Spinal cord (tissue), 10 donors: ENCODE measurements at places on chromosomes 5 and 9. TPM values are rescaled to one million over a fixed set of nuclear protein-coding genes. Genes with fewer than 3 reads are reported as not detected.
A peak's percentile ranks its signal among the peaks of the same experiment; 100 is the strongest.

DNA sequence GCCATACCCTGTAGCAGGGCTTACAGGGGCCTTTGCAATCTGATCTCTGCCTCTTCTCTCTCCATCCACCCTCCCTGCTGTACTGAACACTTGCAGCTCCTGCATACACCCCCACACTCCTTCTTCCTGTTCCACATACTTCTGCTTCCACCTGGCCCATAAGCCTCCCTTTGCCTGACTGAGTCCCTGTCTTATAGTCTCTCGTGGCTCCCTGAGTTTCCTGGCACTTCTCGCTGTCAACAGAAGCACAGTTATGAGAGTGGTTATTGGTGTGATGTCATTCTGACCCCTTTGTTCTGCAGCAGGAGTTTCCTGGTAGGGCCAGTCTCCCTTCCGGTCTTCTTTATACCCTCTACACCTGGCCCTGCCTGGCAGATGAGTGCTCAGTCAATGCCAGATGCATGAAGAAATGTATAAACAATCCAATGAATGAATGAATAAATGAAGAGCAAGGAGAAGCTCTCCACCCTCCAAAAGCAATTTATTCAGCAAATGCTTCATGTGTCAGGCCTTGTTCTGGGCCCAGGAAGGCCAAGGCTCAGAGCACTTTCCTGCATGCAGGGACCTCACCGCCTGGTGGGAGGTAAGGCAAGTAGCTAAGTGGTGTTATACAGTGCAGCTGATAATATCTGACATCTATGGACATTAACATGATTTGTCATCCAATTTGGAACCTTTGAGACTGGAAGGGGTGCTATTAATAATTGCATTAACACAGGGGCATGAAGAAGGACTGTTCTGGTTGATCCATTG lies 20.5 kb upstream of the CSF1R start:
- H3K27me3 ChIP-seq: no peaks in the 10 kb centered on the region
- H3K4me3 ChIP-seq: no peak overlapping the region
- no peak overlapping the region for H3K27ac ChIP-seq
- DNase-seq: no peak

Gene DPYSL3
- 624 TPM for polyA plus RNA-seq

DNA sequence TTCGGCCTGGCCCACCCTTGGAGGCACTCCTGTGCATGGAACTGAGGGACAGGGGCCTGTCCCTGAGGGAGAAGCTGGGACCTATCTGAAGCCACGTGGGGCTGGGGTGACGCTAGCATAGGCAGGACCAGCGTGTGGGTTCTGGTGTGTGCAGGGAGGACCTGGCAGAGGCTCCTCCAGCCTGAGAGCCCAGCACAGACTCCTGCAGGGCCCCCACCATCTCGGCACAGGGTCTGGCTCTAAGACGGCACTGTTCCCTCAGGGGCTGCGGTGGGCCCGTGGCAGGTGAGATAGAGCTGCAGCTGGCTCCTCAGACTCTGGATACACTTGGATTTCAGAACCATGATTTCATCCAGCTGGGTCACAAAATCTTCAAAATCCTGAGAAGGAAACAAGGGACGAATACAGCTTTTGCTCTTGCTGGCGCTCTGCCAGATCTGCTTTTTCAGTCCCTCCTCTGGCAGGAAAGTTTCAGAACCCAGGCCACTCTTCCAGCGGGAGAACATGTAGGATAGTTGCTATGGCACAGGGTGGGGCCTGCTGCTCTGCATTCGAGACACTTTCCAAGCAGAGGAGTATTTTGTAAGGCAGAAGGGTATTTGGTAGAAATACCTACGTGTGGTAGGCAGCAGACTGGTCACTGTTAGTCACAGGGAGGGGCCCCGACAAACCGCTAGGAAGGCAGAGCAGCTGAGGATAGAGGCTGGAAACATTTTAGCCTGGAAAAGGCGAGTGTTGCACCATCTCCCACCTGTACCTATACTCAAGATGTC lies 74.7 kb downstream of the KIF24 start:
- DNase-seq: no peak
- H3K4me1 ChIP-seq: peaks cover 63% of the 10 kb centered on the region
- no peaks in the 10 kb centered on the region for H3K27me3 ChIP-seq
- H3K4me3 ChIP-seq: no peak overlapping the region
- peaks cover 70% of the 10 kb centered on the region for H3K36me3 ChIP-seq

DNA sequence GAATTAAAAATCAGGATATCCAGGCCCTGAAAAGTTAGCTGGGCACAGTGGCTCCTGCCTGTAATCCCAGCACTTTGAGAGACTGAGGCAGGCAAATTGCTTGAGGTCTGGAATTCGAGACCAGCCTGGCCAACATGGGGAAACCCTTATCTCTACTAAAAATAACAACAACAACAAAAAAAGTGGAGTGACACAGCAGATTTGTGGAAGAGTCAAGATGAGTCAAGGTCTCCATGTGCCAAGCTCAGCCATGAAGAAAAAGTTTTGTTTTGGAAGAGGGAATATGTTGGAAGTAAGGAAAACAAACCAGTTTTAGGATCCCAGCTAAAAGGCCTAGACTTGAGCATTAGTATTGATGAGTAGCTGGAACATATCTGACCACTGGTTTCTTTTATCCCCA lies 14.7 kb downstream of the LRRC70 start:
- no peaks in the 10 kb centered on the region for H3K36me3 ChIP-seq
- no peak overlapping the region for H3K27ac ChIP-seq
- DNase-seq: no peak
- no peaks in the 10 kb centered on the region for H3K4me1 ChIP-seq
- H3K4me3 ChIP-seq: no peak overlapping the region

Gene DELE1
- polyA plus RNA-seq: 72.2 TPM

GRCh38 chr9:94718936-94719335 lies 7.6 kb upstream of the AOPEP start:
- DNase-seq: no peak
- no peaks in the 10 kb centered on the region for H3K36me3 ChIP-seq
- no peaks in the 10 kb centered on the region for H3K27me3 ChIP-seq
- no peaks in the 10 kb centered on the region for H3K4me1 ChIP-seq
- H3K4me3 ChIP-seq: no peak overlapping the region
- no peak overlapping the region for H3K27ac ChIP-seq

Gene LCP2
- polyA plus RNA-seq: 6.0 TPM

- peaks cover 37% of the 10 kb centered on the region for H3K4me1 ChIP-seq
- H3K27me3 ChIP-seq: no peaks in the 10 kb centered on the region
- no peak overlapping the region for H3K4me3 ChIP-seq
- no peaks in the 10 kb centered on the region for H3K36me3 ChIP-seq
- H3K27ac ChIP-seq: no peak overlapping the region
Measured at GRCh38 chr5:173646692-173647091, 30.2 kb upstream of the BOD1 start.

GRCh38 chr9:121785673-121786542 lies 134.5 kb downstream of the DAB2IP start:
- peaks cover 55% of the 10 kb centered on the region for H3K36me3 ChIP-seq
- H3K27ac ChIP-seq: no peak overlapping the region
- H3K4me3 ChIP-seq: no peak overlapping the region
- DNase-seq: no peak
- H3K4me1 ChIP-seq: peaks cover 46% of the 10 kb centered on the region

GRCh38 chr9:35976726-35977125 lies 18.8 kb upstream of the OR2S2 start:
- H3K27ac ChIP-seq: no peak overlapping the region
- no peaks in the 10 kb centered on the region for H3K4me1 ChIP-seq
- DNase-seq: no peak
- H3K4me3 ChIP-seq: no peak overlapping the region
- peaks cover 2% of the 10 kb centered on the region for H3K27me3 ChIP-seq
- no peaks in the 10 kb centered on the region for H3K36me3 ChIP-seq

Gene CCL21
- polyA plus RNA-seq: 0.18 TPM

GRCh38 chr9:136978073-136978864 lies 965 bp downstream of the PTGDS start:
- no peak for DNase-seq
- H3K4me1 ChIP-seq: peaks cover 52% of the 10 kb centered on the region
- H3K27me3 ChIP-seq: peaks cover 5% of the 10 kb centered on the region
- peak overlapping the region; percentile 46 for H3K4me3 ChIP-seq

Gene FGD3
- 15.3 TPM for polyA plus RNA-seq

DNA sequence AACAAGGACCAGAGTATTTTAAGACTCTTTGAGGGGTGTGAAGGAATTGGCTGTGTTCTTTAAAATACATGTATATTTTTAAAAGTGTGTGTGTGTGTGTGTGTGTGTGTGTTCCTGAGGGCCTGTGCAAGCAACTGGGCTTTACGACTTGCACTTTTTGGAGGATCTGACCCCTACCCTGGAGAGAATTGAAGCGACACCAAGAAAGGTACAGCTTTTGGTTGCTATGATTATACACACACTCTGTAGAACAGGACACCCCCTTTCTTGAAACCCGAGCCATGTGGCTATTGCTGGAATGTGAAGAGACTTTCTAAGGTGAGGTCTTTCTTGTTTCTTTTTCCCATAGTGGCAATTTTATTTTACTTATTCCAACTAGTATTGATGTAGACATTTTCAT lies 988 bp downstream of the SHISAL2B start:
- DNase-seq: no peak
- peaks cover 14% of the 10 kb centered on the region for H3K4me1 ChIP-seq
- no peak overlapping the region for H3K4me3 ChIP-seq
- no peaks in the 10 kb centered on the region for H3K36me3 ChIP-seq

GRCh38 chr9:18865542-18865941 lies 167.5 kb downstream of the SAXO1 start:
- no peaks in the 10 kb centered on the region for H3K36me3 ChIP-seq
- peaks cover 11% of the 10 kb centered on the region for H3K4me1 ChIP-seq
- H3K27ac ChIP-seq: no peak overlapping the region
- no peak for DNase-seq
- no peaks in the 10 kb centered on the region for H3K27me3 ChIP-seq

- H3K27me3 ChIP-seq: no peaks in the 10 kb centered on the region
- DNase-seq: no peak
- H3K4me1 ChIP-seq: peaks cover 30% of the 10 kb centered on the region
- no peak overlapping the region for H3K27ac ChIP-seq
- peaks cover 8% of the 10 kb centered on the region for H3K36me3 ChIP-seq
Measured at GRCh38 chr9:89476546-89476945, 21.4 kb downstream of the SEMA4D start.

Gene PDCD1LG2
- polyA plus RNA-seq: 0.18 TPM

DNA sequence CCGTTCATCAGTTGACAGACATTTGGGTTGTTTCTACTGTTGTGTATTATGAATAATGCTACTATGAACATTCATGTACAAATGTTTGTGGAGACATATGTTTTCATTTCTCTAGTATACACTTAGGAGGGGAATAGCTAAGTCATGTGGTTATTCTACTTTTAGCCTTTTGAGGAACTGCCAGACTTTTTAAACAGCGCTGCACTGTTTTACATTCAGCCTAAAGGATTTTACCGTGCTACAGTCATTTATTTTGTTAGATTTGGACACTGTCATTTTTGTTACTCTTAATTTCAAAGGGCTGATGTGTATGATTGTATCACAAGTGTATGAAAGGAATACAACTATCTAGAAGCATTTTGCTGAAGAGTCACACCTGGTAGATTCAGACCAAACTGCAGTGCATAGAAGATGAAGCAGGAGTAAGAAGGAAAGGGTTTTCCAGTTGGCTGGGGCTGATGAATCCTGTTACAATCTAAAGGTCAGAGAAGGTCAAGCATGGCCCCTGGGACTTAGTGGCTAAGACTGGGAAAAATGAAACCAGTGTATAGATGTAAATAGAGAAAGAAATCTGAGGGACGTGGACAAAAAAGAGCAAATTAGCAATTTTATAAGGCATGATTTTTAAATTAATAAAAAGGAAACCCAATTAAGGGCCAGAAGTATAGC lies 509.7 kb downstream of the PSAT1 start:
- no peaks in the 10 kb centered on the region for H3K36me3 ChIP-seq
- no peak overlapping the region for H3K4me3 ChIP-seq
- peaks cover 3% of the 10 kb centered on the region for H3K4me1 ChIP-seq
- H3K27me3 ChIP-seq: no peaks in the 10 kb centered on the region
- no peak overlapping the region for H3K27ac ChIP-seq
- DNase-seq: no peak

Gene CNTNAP3
- 9.9 TPM for polyA plus RNA-seq

Gene MYOT
- 5.0 TPM for polyA plus RNA-seq

Gene FBLL1
- 57.8 TPM for polyA plus RNA-seq
